ENCODE measurements at places on chromosomes 2 and 18. TPM values are rescaled to one million over a fixed set of nuclear protein-coding genes. Genes with fewer than 3 reads are reported as not detected.

Gene SCYGR4
- total RNA-seq, result not detected

Gene GPN1
- total RNA-seq, result 55.2 TPM

Gene TTN
- 3.2 TPM for total RNA-seq

Gene DCC
- not detected for total RNA-seq

Gene BMPR2
- total RNA-seq, result 126 TPM

Gene AFTPH
- 44.5 TPM for total RNA-seq

Gene TOGARAM2
- 0.13 TPM for total RNA-seq

Gene LTBP1
- total RNA-seq, result 9.5 TPM

Gene NR4A2
- total RNA-seq, result 0.13 TPM

Gene CFC1
- not detected for total RNA-seq

Gene HES6
- 4.8 TPM for total RNA-seq

Gene CNDP1
- total RNA-seq, result not detected

Gene SNTG2
- not detected for total RNA-seq

Gene ERFE
- total RNA-seq, result 1.2 TPM

Gene CHN1
- total RNA-seq, result 27.3 TPM

Gene FBXO41
- total RNA-seq, result 0.66 TPM

Gene VWA3B
- total RNA-seq, result not detected

Gene DOK6
- not detected for total RNA-seq

Gene AKAIN1
- not detected for total RNA-seq

Gene LIMS1
- 180 TPM for total RNA-seq

Gene DYSF
- 135 TPM for total RNA-seq

Gene ZNF804A
- under 0.01 TPM for total RNA-seq

Gene PDE1A
- 0.27 TPM for total RNA-seq

Gene POTEF
- 0.13 TPM for total RNA-seq

Gene TNFRSF11A
- total RNA-seq, result 5.5 TPM

Gene PAX3
- total RNA-seq, result not detected

Gene KANSL3
- total RNA-seq, result 30.3 TPM

Gene RAB11FIP5
- 45.1 TPM for total RNA-seq

Gene NYAP2
- total RNA-seq, result not detected

Gene LCT
- total RNA-seq, result under 0.01 TPM

Gene FIGN
- 6.5 TPM for total RNA-seq

Gene POLR1A
- 55.3 TPM for total RNA-seq

Gene ZC3H6
- total RNA-seq, result 3.7 TPM

Gene WNT10A
- 0.07 TPM for total RNA-seq

Gene MALL
- 102 TPM for total RNA-seq

Gene MDH1B
- total RNA-seq, result 0.65 TPM

Gene NT5C1B
- total RNA-seq, result not detected

Gene DLX1
- not detected for total RNA-seq

Gene CDKL4
- 0.86 TPM for total RNA-seq
